ENCODE measurements at places on chromosomes 3 and 15.

- no peak for DNase-seq
Measured at GRCh38 chr3:99808163-99808794, 9.4 kb upstream of the CMSS1 start.

- DNase-seq: no peak
Measured at GRCh38 chr15:27123808-27124207, 152.8 kb downstream of the GABRG3 start.

DNA sequence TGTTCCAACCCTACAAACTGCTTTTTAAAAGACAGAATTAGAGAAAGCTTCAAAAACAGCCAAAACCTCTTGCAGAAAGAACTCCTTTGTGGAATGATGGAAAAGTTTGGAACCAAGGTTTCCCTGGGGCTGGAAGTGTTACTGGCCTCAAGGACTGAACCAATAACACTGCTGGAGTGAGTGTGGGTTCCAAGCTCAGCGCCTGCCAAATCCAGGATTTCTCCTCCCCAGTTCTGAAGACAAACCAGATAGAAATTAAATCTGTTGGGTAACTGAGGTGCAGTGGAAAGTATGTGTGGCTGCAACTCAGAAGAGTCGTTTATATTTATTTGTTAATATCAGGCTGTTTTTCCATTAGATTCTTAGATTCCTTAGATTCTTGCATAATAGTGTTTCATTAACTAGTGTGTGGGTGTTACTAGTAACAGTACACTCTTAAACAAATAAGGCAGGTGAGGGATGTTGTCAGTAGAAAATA lies 66.5 kb upstream of the FNDC3B start:
- no peak for DNase-seq

DNA sequence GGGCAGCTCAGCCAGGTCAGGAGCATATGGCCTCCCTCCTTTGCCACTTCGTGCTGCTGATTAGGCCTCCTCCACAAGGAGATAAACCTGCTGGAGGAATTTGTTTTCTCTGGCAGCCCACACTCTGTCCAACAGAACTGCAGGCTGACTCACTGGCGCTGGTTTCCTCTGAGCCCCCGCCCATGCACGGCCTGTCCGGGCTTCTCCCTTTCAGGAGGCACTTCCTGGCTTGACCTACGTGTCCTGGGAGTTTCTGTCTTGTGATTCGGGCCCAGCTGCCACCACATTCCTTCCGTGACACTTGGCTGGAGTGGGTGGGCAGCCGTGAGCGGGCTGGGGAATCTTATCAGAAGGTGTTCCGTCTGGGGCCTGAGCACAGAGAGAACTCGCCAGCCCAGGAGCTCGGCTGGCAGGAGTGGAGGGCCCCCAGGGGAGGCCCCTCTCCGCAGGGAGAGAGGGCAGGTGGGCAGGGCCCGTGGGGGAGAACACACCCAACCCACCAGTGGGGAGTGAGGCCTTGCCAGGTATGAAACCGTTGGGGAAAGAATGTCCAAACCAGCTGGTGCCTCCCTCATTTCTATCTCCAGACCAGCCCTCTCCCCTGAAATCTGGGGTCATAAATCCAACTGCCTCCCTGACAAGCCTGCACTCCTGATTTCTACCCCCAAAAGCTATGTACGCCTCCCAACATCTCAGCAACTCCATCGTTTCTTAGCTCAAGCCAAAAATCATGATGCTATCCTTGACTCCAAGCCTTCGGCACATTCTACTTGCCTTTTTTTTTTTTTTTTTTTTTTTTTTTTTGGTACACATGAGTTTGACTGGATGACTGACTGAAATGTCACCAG lies 110.6 kb upstream of the MEF2A start:
- DNase-seq: no peak

All from activated CD8-positive, alpha-beta memory T cell treated with anti-CD3 and anti-CD28 coated beads for 4 hours (primary cell).